ENCODE measurements at places on chromosomes 12 and 14.

DNA sequence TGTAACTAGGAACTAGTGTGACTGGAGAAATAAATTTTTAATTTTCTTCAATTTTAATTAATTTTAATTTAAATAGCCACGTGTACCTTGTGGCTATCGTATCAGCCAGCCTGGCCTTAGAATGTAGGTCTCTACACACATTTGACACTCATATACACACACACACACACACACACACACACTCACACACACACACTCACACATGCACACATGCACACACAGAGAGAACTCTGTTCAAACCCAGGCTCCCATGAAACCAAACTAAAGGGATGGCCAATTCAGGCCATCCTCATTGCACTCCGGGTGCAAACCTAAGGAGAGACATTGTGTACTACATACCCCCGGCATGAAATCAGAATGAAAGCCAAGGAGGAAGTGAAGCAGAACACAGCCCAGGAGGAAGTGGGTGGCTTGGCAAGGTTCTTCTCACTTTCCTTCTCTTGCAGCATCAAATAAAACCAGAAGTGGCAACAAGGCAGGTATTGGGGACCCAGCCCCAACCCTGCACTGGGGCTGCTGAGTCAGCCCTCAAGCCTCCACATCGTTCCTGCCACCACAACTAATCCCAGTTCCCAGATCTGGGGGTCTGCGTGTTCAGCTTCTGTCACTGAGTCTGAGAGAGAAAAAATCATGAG lies 26.2 kb upstream of the CHPT1 start:
- no peak for DNase-seq

DNA sequence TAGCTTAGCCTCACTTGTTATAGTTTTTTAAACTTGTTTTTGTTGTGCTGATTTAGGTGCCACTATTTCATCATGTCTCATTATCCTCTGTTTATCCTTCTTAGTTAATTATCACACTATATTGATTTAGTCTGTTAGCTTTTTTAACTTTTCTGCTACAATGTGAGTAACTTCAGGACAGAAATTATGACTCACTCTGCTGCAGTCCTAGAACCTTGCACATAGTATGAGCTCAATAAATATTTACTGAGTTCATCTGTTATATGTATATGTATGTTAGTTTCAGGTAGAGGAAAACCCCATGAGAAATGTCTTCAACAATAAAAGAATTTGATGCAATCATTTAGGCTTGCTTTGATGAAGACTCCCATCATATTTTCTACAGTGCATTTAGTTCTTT lies 224.3 kb upstream of the NAV3 start:
- DNase-seq: no peak

DNA sequence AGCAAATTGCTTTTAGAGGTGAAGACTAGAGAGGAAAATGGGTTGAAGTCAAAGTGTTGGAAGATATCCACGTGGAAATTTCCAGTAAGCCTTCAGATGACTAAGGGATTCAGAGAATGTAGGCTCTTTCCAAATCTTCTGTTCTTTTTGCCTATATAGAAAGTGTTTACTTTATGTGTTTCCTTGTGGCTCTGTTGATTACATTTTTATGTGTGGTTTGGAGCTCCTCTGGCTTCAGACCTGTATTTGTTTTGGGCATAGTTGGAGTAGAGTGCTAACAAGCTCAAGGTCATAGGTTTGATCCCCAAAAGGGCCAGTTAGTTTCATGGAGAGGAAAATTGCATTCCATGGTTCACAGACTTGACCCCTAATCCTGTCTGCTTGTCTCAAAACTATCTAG lies 91.9 kb downstream of the IGF1 start:
- no peak for DNase-seq

GRCh38 chr12:34345801-34346200 lies 323.5 kb downstream of the ALG10 start:
- DNase-seq: no peak

DNA sequence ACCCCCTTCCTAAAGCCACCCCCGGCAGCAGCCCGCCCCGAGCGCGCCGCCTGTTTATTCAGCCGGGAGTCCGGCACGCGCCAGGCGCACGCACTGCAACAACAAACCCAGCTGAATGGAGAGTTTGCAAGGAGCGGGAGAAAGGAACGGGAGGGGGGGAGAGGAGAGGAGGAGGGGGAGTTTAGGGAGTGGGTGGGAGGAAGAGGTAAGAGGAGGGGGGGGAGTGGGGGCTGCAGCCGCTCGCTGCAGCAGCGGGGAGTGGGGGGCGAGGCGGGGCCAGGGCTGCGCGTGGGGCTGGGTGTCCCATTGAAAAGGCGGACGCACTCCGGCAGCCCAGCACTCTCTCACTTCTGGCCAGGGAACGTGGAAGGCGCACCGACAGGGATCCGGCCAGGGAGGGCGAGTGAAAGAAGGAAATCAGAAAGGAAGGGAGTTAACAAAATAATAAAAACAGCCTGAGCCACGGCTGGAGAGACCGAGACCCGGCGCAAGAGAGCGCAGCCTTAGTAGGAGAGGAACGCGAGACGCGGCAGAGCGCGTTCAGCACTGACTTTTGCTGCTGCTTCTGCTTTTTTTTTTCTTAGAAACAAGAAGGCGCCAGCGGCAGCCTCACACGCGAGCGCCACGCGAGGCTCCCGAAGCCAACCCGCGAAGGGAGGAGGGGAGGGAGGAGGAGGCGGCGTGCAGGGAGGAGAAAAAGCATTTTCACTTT lies at the start of gene ASCL1:
ASCL1 (plus strand) TSS at position 336 of the 712 bp plus-strand sequence. CDS start 571 bp downstream, outside the sequence.
- DNase-seq: no peak

DNA sequence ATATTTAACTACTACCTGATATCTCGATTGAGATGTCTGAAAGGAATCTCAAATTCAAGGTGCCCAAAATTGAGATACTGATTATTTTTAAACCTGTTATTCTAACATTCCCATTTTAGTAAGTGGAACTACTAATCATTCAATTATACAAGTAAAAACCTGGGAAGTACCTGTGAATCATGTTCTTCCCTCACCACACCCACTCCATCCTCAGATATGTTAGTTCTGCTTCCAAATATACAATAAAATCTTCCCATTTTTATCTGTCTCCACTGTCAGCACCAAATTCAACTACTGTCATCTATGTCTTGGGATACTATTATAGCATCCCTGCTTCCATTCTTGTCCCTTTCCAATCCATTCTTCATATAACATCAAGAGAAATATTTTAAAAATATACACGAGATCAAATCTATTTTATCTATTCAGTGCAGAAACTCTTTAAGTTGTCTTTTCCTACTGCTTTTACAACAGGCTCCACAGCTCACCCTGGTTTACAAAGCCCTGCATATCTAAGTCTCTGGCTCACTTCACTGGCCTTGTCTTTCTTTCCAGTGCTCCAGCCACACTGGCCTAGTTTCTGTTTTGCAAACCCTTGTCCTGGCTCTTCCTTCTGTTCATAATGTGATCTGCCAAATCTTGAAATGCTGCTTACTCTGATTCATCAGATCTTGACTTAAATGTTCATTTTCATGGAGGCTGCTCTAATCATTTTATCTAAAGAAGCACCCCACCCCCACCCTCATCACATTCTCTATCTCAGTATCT lies 122.3 kb downstream of the PTPRR start:
- no peak for DNase-seq

GRCh38 chr12:117660896-117661295 lies 299.5 kb upstream of the NOS1 start:
- no peak for DNase-seq

DNA sequence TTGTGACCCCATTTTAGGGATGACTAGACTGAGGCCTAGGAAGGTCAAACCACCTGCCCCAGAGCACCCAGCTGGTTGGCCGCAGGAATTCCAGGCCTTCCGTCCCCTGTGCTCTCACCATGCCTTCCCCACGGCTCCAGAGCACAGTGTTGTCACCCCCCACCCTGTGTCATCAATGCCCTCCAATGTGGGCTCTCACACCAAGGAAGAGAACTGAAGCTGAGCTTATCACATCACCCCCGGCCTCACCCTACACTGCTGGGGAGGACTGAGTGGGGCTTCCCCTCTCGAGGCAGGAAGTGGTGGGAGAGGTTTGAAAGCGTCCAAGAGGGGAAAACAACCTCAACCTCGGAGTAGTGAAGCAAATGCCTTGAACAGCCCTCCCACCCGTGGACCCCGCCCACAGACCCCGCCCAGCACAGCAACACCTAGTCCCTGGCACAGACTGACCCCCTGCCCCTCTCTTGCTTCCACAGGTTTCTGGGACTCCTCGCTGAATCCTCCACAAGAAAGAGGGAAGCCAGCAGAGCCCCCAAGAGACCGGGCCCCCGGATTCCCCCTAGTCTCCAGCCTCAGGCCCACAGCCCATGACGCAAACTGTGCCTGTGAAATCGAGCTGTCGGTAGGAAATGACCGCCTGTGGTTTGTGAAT lies 97.2 kb downstream of the LGMN start:
- DNase-seq: no peak

DNA sequence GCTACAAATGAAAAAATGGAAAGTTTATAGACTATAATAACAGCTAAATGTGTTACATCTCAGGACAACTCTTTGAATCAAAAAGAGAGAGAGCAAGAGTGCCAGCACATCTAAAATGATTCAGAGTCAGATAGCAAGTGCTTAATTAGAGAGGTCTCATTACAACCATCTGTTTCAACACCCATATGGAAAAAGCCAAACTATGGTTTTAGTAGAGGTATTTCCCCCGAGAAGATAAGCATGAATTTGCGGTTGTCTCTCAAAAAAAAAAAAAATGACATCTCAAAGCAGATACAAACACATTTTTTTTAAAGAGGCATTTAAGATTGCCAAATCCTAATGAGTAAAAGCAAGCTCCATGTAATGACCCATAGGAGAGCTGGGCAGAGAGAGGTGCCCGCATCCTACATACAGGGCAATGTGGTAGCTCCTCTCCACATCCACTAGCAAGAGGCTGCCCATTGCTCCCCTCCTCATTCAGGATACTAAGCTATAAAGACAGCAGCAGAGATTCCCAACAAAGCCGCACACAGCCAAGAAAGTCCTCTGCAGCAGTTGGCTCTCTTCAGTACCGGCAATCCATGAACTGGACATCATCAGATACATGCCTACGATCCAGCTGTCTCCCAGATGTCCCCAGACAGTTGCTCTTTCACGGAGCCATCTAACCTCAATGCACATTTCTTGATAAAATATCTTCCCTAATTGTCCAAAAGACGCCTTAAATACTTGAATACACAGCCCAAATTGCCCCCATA lies 100.4 kb downstream of the EFCAB11 start:
- DNase-seq: no peak

DNA sequence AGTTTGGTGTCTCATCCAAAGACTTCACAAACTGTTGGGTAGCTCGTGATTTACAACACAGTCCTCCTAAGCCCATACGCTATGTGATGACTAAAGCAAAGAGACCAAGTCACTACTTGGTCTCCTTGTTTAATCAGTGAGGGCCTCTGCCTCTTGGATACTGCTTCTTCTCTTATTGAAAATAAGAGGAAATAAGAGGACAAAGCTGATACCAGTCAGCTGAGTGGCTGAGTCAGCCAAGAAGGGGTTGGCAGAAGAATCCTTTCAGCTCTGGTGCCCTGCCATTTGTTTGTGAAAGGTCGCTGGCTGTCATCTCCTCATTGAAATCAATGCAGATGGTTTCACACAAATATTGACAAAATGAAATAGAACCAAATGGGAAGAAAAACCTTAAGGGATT lies 67.5 kb upstream of the SLC35F4 start:
- DNase-seq: no peak

DNA sequence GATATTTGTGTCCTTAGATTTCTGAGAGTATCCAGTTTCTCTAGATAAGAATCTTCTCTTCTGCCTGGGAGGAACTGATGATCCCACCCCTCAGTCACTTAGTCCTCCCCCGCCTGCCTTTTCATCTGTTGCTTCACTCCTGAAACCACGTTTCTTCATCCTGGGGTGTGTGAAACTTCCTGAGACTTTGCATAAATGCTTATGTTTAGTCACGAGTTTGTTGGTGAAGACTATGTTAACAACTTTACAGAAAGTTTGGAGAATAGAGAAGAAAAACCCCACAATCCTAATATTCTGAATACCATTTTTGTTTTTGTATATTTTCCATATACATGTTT lies 33.2 kb downstream of the MARK3 start:
- DNase-seq: no peak

DNA sequence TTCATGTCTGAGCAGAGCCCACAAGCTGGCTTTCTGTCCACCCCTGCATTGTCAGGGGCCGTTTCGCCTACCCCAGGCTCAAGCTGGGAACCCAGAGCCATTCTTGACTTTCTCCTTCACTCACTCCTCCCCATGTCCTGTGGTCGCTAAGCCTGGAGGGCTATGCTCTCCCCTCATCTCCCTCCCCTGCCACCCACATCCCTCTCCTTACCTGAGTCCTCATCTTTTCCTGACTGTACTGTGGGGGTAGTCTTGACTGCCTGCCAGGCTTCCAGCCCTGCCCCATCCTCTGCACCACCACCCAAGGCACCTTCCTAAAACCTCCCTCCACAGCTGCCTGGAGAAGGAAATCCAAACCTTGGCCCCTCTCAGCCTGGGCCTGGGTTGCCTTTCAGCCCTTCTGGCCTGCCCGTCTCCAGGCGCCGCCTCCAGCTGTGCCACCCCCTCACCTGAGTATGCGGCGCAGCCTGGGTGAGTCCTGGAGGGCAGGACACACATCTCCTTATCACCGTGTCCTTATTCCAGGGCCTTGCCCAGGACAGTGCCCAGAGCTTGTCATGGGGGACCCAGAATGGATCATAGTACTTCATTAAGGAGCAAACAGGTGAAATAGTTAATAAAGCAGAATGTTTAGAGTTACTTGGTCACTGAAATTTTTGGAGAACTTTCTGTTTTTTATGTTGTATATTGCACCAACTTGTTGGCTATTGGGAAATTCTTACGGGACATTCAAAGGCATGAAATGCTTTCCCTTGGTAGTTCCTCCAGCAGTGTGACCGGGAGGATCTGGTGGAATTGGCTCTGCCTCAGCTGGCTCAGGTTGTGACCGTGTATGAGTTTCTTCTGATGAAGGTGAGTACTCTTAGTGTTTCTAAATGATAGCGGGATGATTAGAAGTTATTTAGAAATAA lies 14.5 kb downstream of the ZNF839 start:
- no peak for DNase-seq

- DNase-seq: no peak
Observed at GRCh38 chr12:47383942-47384341, 304.2 kb upstream of the AMIGO2 start.

- no peak for DNase-seq
Observed at GRCh38 chr12:4302881-4303280, 18.1 kb upstream of the TIGAR start.

- DNase-seq: no peak
Observed at GRCh38 chr14:59439256-59439965, 25.8 kb downstream of the GPR135 start.

- no peak for DNase-seq
Observed at GRCh38 chr12:106831699-106832098, 57.2 kb downstream of the RIC8B start.

GRCh38 chr14:84482256-84483071 lies 1047.5 kb upstream of the FLRT2 start:
- DNase-seq: peak; percentile 81

GRCh38 chr12:50929831-50930230 lies 22.5 kb upstream of the HIGD1C start:
- no peak for DNase-seq

GRCh38 chr14:40188006-40188405 lies 755.8 kb upstream of the FBXO33 start:
- DNase-seq: no peak

DNA sequence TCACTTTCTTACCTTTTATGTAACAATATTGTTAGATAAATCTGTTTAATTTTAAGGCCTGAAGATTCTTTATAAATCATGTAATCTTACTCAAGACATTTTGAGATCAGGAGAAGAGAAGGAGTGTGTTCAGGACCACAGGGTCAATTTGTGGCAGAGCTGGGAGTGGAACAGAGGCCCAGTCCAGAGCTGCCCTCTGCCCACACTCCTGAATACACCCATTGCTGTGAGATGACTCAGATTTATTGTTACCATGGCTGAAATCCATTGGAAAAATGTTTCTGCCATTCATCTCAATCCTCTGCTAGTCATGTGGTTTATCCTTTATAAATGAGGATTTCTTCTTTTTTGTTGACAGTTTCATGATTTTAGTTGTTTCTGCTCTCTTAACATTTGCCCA lies 100.5 kb upstream of the STXBP6 start:
- DNase-seq: no peak
